HL-60 (cell line): ENCODE measurements at places on chromosomes 11 and 22.

DNA sequence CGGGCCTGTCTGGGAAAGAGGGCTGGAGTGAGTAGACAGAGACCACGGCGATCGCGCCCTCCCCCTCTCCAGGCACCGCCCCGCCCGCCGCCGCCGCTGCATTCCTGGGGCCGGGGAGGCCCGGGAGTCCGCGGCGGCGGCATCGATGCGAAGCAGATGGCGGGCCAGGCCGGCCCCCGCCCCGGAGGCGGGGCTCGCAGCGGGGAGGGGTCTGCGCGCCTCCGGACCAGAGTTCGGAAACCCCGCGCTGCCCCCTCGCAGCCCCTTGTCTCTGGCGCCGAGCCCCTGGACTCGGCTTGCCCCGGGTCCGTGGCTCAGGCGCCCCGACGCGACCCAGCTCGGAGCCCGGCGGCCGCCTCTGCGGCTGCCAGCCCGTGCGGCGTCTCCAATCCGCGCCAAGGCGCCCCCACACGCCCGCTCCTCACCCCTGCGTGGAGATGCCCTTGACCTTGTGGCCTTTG is 1.3 kb downstream of the SCARF2 start:
- DNase-seq, result no peak

DNA sequence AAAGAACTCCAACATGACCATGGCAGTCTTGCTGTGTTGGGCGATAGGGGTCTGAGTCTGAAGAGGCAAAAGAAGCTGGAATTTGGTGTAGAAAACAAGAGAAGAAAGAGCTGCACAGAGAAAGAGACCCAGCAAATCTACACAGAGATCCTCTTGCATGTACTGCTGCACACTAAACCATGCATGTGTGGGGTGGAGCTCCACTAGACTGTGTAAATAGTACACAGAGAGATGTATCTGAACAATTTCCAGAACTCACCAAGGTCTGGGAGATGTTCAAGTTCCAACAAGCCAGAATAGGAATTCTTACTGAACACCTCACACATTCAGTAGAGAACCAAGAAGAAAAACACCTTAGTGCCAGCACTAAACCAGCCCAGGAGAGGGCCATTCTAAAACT is 42.3 kb downstream of the CSF2RB start:
- no peak for DNase-seq

- DNase-seq, result no peak
These were observed 77.9 kb upstream of the WNT11 start for GRCh38 chr11:76284161-76284560.

DNA sequence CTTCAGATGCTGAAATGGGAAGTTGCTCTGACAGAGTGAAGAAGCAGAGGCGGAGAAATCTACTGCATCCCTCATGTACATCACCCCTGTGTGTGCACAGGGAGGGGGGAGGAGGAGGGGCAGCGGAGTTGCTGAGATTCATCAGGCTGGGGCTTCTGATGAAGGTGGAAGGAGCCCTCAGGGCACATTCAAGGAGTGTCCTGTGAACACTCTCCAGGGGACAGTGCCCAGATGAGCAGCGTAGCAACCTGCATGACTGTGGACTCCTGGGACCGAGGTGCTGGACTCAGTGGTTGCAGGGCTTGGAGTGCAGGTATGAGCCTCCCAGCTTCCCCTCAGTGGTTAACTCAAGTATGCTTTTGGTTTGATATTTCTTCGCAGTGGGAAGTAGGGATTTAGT is 257.8 kb upstream of the B3GAT1 start:
- no peak for DNase-seq

DNA sequence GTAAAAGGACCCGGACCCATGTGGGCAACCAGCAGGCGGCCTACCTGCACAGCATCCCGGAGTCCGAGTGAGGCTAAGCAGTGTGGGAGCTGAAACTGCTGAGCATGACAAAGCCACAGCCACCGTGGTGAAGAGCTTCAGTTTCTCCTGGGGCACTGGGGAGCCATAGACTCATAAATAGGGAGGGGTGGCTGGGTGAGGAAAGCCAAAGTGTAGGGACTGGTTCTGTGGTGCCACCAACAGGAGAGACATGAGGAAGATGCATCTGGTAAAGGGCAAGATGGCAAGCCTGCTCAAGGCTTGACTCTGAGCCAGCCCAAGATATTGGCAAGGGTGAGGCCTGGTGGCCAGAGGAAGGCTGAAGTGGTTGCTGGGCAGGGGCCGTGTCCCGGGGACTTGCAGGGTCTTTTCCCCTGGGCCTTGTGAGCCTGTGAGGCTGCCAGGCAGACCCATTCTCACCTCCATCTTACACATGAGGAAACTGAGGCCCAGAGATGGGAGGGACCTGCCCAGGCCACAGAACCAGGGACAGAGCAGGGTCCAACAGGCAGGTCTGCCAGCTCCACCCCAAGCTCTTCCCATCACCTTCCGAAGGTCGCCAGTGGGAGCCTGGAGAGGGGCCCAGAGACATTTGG is 30.4 kb downstream of the CYTH4 start:
- peak; percentile 34 for DNase-seq

DNA sequence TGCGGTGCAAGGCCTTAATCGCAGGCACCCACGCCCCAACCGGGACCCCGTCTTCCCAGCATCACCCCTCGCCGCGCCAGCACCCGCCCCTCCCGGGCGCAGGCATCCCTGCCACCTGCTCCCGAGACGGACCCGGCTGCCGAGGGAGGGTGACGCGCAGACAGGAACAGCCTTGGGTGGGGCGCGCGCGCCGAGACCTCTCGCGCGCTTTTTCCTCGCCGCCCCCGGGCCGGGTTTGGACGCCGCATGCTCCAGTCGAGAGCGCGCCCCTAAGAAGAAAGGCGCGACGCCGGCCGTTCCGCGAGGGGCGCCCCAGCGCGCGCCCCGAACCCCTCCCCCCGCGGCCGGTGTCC is 504 bp downstream of the CFL1 start:
- no peak for DNase-seq

DNA sequence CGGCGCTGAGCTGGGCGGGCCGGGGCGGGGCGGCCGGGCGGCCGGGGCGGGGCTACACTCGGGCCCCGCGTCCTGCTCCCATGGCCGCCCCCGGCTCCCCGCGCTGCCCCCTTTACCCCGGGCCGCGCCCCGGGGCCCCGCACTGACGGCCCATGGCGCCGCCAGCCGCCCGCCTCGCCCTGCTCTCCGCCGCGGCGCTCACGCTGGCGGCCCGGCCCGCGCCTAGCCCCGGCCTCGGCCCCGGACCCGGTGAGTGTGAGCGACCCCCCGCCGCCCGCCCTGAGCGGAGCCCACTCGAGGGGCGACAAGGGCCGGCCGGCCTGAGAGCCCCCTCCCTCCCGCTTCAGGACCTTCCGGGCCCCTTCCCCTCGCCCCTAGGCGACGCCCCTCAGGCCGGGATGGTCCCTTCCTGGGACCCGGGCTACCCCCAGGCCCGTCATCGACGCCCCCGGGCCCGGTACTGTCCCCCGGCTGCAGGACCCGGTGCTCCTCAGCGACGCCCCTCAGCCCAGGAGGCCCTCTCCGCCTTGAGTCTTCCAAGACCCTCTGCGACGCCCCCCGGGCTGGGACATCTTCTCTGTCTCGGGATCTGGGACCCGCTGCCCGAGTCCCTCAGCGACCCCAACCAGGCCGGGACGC is at the start of gene KREMEN1:
Gene KREMEN1, plus strand, starts transcription at position 57 of the 639 bp plus-strand sequence. Its CDS starts 96 bp downstream, at position 153.
- no peak for DNase-seq

DNA sequence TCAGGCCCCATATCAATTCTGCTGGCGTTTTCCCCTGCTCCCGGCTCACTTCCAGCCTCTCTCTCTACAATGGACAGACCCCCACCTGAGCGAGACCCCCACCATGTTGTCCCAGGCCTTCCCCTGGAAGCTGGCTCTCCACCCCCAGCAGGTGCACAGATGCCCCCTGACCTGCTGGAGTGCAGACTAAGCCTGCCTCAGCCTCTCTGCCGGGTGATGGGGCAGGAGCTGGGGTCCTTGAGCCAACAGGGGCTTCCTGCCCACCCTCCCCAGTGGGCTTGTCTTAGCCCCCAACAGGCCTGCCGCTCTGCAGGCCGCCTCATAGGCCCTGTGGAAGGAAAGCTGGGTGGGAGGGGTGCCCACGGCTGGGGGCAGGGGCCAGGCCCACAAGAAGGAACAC is 10.0 kb downstream of the ELFN2 start:
- no peak for DNase-seq

DNA sequence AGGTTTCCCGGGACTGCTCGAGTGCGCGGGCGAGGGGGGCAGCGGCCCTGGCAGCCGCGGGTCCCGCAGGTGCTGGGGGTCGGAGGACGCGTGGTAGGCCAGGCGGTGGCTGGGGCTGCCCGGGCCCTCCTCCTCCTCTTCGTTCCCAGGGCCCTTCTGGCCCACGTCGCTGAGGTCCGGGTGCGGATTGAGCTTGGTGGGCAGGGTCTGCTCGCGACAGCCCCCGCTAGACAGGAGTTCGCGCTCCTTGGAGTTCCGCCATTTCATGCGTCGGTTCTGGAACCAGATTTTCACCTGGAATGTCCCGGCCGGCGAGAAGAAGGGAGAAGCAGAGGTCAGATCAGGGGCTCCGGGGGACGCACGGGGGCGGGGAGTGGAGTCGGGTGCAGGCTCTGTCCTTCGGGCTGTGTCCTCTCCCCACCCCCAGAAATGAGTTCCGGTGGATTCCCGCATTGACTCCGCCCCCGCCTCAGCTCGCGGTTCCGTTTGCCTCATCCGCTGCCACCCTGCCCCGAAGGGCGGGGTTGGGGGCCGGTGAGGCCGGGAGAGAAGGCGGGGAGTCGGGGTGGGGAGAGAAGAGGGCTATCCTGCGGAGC is 3.9 kb downstream of the DBX1 start:
- DNase-seq, result no peak

DNA sequence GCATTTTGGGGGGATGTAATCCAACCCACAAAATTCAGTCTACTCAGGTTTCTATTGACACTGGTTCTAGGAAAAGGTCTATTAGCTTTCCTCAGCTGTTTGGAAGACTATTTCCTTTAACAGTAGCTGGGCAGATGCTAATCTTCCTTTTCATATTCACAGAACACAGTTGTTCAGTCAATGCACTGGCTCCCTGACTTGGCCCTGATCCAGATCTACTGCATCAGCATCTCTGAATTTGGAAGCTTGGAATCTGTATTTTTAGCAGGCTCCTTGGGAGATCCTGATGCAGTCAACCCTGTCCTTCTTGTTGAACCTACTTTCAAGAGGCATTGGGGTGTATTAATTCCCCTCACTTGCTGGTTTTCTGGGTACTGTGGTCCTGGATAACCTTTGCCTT is 6.3 kb downstream of the HTATIP2 start:
- DNase-seq, result no peak

DNA sequence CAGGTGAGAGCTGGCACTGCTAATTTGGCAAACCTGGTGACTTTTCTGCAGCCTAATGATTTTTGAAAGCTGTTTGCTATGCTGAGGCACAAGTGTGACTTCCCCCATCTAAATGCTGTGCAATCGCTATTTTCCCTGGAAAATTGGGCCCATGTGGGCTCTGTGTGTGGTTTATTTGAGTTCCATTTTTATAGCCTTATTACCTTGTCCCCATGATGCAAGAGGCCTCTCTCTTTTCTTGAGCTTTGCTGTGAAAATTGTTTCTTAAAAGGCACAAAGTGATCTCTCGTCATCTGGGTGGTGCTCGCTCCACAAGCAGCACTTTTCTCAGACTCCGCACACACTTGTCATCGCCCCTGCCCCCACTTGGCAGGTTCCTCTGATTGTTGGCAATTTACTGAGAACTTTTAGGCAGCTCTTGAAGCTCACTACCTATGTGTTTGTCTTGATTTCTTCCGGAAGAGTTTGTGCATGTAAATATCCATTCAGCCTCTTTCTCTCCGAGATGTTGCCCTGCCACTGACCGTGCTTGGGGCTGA is 24.9 kb downstream of the BMAL1 start:
- no peak for DNase-seq

DNA sequence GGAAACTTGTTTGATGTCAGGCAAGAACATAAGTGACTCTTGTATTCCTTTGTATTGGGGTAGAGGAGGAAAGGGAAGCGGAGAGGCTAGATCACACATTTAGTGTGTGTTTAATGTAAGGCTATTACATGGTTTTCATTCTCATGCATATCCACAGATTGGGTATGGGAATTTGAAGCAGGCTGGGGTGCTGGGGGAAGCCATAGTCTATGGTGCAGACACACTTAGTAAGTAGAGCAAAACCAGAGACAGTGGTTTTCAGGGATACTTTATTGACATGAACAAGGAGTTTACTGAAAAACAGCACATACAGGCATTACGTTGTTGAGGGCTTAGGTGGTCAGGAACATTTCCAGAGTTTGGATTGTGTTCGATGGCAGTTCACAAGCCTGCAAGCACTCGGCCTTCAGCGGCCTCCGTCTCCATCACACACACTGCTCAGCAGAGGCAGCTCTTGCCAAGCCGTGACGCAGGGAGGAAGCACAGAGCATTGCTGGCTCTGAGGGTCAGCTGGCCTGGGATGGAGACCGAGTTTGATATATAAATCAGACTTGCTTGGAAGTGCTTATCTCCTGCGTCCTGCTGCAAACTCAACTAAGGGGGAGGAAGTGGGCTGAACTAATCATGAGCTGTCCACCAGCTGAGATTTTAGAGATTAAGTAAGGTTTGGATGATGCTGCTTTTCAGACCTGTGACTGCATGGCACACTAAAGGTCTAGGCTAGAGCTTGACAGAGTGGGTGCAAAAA is 25.3 kb downstream of the SCN3B start:
- DNase-seq, result no peak
